ENCODE measurements at places on chromosomes 6 and 20.

DNA sequence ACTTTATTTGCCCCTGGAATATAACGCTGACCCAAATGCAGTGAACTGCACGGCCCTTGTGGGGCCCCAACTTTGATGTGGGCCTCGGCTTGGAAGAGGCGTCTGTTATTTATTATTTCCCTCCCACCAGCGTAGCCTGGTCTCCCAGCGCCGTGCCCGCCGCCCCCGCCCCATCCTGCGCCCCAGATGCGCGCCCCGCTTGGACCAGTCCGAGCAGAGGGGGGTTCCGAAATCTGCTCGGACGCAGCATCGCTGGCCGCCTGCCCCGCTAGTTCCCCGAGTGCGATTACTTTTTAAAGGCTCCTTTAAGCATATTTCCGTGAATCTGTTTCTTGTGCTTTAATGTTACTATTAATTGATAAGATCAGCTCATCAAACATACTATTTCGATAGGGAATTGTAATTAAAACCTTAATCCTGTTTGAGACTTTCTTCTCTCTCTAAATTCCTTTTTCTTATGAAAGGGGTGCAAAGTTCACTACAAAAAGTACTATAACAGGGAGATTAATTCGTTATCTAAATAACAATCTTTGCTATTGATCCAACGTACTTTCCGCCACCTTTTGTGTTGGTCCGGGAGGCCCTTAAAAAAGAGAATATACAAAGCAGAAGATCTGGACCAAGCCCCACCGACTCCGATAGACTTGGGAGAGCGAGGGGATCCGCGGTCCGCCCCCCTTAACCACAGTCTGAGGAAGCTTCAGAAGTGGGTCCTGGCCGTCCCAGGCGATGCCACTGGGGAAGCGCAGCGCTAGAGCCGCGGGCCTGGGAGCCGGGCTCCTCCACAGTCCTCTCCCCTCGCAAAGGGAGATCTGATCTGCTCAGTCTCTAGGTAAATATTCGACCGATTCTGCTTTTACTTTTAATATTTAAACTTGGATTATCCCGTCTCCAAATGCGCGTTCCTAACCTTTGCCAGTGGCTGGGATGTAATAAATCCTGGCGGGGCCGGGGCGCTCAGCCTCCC lies 10.2 kb downstream of the POU3F2 start:
- DNase-seq, result no peak

DNA sequence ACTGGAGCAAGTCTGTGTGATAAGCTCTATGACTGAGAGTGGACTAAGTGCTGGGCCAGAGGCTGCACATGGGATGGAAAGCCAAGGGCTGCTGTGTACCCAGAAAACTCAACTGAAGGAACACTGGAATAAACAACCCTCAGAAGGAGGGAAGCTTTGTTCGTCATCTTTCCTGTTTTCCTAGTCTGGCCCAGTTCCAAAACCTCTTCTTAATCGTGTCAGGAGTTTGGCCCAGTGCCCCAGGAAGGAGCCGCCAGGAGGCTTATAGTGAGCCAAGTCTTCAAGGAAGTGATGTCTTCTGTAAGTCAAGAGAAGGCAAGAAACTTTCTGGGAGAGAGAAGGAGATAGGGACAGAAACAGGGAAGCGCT lies 23.3 kb upstream of the TOP1 start:
- peak; percentile 97 for DNase-seq

DNA sequence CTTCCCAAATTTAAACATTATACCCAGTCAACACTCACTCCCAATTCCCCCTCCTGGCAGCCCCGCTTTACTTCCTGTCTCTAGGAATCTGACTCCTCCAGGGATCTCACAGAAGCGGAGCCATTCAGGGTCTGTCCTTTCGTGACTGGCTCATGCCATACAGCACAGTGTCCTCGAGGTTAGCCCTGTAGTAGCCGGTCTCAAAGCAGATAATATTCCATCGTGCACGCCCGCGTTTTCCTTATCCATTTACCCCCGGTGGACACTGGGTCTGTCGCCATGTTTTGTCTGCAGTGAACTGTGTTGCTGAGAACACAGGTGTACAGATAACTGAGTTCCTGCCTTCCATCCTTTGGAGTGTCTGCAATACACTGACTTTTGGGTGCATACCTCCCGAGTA lies 95.3 kb downstream of the TTLL2 start:
- no peak for DNase-seq

DNA sequence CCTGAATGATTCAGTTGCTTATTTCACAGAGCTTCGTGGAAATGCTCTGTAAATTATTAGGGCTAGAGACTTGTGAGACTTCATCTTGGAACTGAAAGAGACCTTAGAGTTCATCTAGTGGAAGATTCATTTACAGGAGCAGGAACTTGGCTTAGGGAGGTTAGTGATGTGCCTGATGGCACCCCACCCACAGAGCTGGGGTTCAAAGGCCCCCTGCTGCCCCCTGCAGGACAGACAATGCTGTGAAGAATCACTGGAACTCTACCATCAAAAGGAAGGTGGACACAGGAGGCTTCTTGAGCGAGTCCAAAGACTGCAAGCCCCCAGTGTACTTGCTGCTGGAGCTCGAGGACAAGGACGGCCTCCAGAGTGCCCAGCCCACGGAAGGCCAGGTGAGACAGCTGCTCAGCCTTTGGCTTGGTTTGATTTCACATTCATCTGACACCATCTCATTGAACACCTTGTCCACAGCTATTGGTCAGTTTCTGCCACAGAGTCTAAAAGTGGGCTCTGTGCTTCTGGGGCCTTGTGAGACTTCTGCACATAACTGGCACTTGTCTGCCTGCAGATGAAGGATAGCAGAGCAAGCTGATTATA lies 25.1 kb downstream of the MYBL2 start:
- no peak for DNase-seq

DNA sequence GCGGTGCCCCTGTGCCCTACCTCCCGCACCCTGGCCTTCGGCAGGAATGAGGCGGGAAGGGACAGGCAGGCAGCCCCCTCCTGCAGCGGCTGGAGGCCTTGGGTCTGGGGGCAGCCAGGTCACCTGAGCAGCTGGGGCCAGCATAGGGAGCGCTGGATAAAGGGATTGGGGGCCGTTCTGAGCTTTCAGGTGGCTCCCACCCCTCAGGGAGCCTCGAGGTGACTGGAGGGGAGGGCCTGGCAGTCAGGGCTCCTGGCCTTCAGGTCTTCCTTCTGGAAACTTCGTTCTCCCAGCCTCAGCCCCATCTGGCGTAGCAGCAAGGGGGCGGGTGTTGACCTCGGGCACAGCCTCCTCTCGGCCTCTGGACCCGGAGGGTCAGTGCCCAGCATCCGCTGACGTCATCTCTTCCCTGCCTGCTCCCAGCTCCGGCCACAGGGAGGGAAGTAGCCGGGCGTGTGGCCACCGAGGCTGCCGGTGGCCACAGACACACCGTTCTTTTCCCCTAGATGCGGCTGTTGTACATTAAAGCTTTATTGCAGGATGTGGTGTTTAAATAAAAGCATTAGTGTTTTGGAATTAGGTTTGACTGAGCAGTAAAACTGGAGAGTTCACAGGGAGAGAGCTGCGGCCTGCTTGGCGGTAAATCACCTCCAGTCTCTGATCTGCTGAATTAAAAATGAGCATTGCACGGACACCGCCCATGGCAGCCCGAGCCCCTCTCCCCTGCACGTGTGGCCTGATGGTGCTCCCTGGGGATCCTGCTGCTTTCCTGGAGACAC lies 80.0 kb upstream of the GATA5 start:
- DNase-seq, result no peak

DNA sequence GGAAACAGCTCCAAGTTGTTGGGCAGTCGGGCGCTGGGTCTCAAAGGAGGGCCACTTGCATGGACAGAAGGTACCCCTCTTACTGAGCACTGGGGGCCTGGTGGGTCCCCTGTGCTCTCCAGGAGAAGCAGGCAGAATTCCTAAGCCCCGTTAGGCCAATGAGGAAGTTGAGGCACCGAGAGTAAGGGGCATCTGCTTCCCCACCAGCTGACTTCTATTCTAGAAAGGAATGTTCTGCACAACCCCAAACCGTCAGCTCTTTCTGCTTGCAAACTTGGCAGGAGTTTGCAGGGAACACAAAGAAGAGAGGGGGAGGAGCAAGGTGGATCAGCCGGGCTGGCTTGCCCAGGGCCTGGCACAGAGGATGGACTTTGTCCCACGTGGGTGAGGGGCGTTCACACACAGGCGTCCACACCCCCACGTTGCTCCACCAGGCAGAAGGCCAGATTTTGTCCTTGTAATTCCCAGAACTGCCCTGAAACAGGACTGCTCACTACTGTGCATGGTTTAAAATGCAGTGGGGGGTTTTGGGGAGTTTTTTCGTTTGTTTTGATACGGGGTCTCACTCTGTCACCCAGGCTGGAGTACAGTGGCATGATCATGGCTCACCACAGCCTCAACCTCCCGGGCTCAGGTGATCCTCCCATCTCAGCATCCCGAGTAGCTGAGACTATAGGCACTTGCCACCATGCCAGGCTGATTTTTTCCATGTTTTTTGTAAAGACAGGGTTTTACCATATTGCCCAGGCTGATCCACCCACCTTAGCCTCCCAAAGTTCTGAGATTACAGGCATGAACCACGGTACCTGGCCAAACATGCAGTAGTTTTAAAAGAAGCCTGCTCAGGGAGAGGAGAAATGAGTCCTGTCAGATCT lies 93.3 kb downstream of the SNX5 start:
- no peak for DNase-seq

GRCh38 chr20:15642676-15643075 lies 930.6 kb downstream of the KIF16B start:
- peak; percentile 11 for DNase-seq

- DNase-seq, result no peak
Observed at GRCh38 chr20:4012589-4012988, 2.8 kb downstream of the RNF24 start.

DNA sequence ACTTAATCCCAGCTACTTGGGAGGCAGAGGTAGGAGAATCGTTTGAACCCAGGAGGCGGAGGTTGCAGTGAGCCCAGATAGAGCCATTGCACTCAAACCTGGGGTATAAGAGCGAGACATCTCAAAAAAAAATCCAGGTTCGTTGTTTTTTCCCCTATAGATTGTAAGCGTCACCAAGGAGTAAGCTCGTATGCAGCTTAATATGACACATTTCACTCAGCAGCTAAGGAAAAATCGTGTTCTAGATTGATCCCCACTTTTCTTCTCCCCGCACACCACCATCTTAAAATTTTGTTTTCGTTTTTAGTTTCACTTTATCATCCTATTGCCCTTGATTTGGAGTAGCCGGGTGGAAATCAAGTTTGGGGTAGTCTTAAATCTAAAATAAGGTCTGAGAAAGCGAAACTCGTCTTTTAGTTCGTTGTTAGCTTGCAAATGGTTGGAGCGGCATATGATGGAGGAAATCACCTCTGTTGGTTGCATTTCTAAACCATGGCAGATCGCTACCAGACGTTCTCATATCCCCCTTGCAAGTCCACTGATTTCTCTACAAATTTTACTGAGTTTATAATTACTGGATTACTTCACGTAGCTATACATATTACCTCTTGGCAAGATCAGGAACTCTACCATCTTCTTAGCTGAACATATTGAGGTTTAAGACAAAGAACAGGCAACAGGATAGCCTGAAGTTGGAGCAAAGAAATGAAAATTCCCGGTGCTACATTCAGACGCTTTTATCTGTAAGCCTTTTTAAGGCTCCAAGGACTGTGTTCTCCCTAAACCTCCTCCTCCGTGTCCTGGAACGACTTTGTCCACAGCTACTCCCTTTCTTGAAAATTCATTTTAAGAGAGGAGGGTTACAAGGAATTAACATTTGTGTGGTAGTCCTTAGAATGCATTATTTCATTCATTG lies 91.1 kb upstream of the BTN3A2 start:
- DNase-seq, result no peak

GRCh38 chr6:138157986-138158638 lies 3.6 kb upstream of the ARFGEF3 start:
- DNase-seq, result no peak

DNA sequence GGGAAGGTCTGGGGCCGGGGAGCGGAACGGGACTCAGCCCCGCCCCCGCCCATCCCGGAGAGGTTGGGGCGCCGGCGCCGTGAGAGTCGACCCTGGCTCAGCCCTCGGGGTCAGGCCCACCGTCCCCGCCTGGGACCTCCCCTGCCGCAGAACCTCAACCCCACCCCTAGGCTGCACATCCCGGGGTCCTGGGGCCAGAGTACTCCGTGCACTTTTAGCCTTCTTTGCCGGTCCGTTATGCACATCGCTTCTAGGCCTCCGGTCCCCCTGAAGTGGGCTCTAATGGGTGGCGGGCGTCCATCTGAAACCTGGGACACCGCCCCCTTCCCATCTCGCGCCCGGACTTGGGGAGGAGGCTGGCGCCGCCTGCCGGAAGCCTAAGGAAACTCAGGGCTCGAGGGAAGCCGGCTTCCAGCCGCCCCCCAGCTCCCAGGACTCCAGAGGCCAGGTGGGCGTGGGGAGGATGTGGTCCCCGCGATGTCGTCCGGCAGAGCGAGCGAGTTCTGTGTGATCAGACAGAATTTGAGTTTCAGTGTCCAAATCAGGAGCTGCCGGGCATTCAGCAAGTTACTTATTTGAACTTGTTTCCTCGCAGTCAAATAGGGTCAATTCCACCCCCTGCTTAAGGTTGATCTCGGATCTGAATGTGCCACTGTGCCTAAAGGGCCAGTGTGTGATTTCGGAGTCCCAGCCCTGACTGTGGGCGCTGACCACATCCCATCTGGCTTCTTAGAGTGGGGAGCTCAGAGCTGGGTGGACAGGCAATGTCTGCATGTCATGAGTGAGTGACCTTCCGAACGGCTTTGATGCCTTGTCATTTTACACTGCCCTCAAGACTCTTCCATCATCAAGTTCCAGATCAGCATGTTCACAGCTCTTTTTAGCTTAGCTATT lies 47.6 kb downstream of the CPXM1 start:
- no peak for DNase-seq

- no peak for DNase-seq
Observed at GRCh38 chr20:10555865-10556308, 117.9 kb downstream of the JAG1 start.

DNA sequence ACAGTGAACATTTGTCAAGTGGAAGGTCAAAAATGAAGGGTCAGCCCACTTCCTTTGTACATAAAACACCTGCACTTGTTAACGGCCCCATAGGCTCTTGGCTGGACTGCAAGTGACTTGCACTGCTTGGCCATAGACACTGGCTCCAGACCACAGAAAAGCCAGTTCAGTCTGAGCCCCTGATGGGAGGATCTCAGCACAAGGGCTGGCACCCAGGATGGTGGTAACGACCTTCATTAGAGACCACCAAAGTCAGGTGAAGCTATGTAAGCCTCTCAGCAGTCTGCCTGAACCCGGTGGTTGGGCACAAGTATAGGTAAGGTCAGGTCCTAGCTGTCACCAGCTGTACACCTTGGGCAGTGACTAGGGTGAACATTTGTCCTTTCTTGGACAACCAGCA lies 16.1 kb downstream of the PLAGL2 start:
- no peak for DNase-seq

- no peak for DNase-seq
Observed at GRCh38 chr6:119267126-119267905, 82.2 kb downstream of the MAN1A1 start.

- no peak for DNase-seq
Observed at GRCh38 chr6:30931272-30931671, 698 bp downstream of the SFTA2 start.

GRCh38 chr6:139395891-139396301 lies 21.4 kb upstream of the CITED2 start:
- DNase-seq, result no peak

DNA sequence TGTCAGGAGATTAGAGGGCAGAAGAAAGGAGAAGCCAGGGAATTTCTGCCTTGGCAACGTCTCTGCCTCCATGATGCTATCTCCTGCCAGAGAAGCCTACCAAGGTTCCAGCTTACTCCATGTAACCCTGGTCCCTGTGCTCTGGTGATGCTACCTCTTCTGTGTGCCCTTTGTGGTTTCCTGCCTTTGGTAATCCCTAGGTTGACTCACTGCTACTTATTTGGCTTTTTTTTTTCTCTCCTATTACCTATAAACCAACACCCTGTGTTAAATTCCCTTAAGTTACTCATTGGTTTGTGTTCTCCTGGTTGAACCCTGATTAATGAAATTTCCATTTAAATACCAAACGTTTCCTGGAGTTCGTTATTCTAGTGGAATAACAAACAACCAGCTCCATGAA lies 527.8 kb upstream of the FLRT3 start:
- DNase-seq, result no peak
